ENCODE measurements at places on chromosomes 6 and 20.

- no peak for DNase-seq
These were observed 80.9 kb upstream of the TOX2 start for GRCh38 chr20:43833511-43834395.

GRCh38 chr20:33261465-33261864 lies 21.5 kb upstream of the BPIFB1 start:
- DNase-seq: no peak

GRCh38 chr6:36506611-36507010 lies 40.7 kb downstream of the STK38 start:
- DNase-seq: no peak

- DNase-seq: no peak
These were observed 110.4 kb upstream of the COL21A1 start for GRCh38 chr6:56357616-56358373.

DNA sequence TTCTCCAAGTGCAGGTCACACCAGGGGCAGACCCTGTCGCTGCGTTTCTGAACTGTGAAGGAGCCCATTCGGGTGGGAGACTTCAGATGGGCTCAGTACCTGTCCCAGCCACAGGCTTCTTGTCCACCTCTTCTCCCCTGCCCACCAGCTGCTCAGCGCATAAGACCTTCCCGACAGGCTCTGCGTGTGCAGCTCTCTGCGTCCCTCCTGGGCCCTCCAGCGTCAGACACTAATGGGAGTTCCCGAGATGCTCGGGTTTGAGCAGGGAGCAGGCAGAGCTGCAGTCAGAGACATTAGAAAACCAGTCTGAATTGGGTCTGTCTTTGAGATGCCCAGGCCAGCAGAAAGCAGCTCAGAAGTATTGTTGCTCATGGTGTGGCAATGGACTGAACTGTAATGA lies 50.4 kb downstream of the TCP11 start:
- no peak for DNase-seq

- peak; percentile 94 for DNase-seq
These were observed 713 bp upstream of the ELMO2 start for GRCh38 chr20:46406986-46407670.

DNA sequence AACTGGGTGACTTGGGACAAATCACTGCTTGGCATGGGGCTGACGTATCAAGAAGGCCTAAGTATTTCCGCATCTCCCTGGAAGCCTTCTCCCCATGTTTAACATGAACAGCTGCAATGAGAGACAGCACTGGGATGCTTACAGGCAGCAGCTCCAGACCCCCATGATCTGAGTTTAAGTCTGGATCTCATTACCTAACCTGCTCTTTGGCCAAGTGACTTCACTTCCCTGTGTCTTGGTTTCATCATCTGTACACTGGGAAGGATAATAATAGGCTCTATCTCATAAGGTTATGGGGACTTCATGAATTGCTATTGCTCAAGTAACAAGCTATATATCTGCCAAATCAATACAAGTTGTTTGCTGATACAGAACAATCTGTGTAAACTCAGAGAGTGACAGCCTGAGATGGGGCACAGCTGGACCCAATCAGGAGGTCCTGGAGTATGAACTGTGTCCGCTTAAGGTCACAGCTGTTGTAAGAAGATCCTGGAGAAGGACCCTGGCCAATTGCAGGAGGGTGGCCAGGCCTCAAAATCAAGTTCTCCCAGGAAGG lies 56.0 kb downstream of the TGM2 start:
- no peak for DNase-seq

DNA sequence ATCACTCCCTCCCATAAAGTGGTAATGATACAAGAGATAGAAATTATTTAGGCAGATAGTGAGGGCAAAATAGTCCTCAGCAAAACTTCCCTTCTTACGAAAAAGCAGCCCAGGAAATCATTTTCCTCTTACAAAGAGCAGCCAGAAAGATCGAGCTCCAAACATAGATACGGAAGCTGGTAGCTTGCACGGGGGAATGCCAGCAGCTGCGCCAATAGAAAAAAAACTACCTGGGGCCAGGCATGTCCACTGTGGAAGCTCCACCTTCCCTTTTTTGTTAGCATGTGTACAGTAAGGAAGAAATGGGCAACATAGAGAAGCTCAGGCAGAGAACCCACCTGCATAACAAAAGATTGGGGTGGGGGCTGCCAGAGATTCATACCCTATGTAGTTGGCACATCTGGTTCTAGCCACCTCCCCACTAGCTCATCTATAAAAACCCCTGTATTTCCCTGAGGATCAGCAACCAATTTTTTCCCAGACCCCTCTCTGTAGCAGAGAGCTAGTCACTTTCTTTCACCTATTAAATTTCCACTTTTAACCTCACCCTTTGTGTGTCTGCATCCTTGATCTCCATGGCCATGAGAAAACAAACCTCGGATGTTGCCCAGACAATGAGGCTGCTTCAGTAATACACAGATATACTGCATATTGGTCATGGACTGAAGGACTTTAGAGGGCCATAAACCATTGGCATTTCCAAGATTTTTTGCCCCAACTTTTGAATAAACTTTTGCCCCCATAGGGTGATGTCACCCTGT lies 52.1 kb downstream of the SOD2 start:
- no peak for DNase-seq

- DNase-seq: no peak
These were observed 39.2 kb downstream of the ZFP64 start for GRCh38 chr20:52152416-52152815.

DNA sequence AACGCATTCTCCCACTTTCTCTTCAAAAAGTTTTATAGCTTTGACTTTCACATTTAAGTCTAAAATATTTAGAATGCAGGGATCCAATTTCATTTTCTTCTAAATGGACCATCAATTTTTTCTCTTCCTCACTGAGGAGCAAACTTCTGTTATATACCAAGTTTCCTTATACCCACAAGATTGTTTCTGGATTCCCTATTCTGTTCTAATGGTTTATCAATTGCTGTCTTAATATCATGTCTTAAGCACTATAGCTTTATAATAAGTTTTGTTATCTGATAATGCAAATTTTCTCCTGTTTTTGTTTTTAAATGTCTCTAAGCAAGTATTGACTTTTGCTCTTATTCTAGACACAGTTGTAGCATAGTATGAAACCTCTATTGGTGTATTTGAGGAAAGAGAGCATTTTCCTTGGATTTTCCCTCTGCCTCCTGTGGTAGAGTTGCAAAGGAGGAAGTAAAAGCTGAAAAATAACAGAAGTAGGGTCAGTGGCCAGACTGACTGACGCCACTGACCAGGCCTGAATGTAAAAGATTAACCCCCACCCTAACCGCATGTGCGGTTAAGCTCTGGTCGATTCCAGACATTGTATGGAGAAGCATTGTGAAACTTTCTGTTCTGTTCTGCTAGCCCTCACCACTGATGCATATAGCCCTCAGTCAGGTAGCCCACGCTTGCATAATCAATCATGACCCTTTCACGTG lies 40.3 kb downstream of the GPX5 start:
- no peak for DNase-seq

DNA sequence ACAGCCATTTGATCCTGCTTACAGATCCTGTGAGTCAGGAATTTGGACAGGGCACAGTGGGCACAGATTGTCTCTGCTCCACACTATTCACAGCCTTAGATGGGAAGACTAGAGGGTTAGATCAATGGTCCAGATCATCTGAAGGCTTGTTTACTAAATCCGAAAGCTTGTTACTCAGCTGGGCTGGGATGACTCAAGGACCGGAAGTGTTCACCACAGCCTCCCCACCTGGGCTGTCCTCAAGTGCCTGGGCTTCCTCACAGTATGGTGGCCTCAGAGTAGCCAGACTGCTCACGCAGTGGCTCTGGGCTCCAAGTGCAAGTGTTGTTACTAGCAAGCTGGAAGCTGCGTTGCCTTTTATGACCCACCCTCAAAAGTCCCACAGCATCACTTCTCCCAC lies 75.4 kb upstream of the INSM1 start:
- DNase-seq: no peak

DNA sequence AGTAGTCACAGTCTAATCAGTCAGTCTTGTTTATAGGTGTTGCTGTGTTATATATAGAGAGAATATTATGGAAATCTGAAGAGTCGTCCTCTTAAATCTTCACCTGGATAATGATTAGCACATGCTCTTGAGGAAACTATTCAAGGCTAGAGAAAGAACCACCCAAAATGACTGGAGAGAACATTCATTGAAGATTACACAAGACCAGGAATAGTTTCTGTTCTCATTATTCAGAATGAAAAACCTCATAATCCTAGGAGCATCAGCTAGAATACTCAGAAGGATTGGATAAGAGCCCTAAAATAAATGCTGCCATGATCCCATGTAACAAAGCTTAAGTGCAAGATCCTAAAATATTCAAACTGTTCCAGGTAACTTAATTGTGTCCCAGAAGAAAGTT lies 278.2 kb upstream of the PREP start:
- no peak for DNase-seq

DNA sequence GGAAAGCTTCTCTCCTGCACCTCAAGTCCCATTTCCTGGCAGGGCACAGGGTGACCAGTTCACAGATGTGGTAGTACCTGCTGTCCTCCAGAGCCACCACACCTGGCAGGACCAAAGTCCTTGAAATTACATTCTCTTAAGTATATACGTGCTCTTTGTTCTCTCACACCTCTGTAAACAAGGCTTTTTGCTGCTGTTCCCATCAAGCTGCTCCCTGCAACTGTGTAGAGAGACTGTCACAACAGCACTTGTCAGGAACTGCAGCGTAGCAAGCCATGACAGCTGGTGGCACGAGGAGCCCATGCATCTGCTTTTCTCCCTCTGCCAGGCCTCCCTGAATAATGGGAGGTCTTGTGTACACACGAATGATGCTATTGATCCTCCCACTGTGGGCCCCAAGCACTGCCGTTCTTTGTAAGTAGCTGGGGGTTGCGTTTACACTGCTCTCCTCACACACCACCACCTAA lies 431.8 kb downstream of the CD83 start:
- DNase-seq: peak; percentile 80

Measured in NCI-H345 (cell line).